Right atrium auricular region (tissue), 2 donors: ENCODE measurements at places on chromosomes 7 and 10.

DNA sequence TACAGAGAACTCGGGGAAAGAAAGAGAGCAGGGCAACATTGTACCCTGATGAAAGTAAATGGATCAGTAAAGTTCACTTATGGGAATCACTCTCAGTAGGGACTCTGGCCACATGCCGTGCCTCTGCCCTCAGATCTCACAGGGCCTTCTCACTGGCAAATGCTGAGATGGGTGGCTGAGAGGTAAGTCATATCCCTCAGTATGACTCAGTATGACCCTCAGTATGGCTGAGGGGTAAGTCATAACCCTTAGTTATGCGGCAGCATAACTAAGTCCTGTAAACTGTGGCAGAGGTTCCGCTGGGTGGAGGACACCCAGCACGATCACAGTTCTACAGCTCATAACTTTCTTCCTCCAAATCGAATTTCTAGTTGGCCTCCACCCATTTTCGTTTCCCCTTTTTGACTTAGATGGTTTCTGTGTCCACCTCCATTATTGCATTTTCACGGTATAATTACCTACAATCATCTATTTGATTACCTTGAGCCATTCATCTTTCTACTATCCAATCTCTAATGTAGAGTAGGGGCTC is 26.5 kb upstream of the WNT16 start:
- H3K27ac ChIP-seq = no peak overlapping the region
- no peaks in the 10 kb centered on the region for H3K4me1 ChIP-seq
- no peaks in the 10 kb centered on the region for H3K36me3 ChIP-seq
- no peak for DNase-seq
- no peaks in the 10 kb centered on the region for H3K27me3 ChIP-seq
- H3K4me3 ChIP-seq = no peak overlapping the region

- H3K4me1 ChIP-seq = no peaks in the 10 kb centered on the region
- no peak overlapping the region for H3K27ac ChIP-seq
- no peaks in the 10 kb centered on the region for H3K27me3 ChIP-seq
- no peak overlapping the region for H3K4me3 ChIP-seq
These were observed 42.6 kb downstream of the KIAA1217 start for GRCh38 chr10:24251547-24251946.

- no peaks in the 10 kb centered on the region for H3K4me1 ChIP-seq
- DNase-seq = no peak
- no peak overlapping the region for H3K27ac ChIP-seq
- H3K4me3 ChIP-seq = no peak overlapping the region
- no peaks in the 10 kb centered on the region for H3K36me3 ChIP-seq
- H3K27me3 ChIP-seq = no peaks in the 10 kb centered on the region
These were observed 9.3 kb upstream of the ZNF438 start for GRCh38 chr10:31041011-31041410.

DNA sequence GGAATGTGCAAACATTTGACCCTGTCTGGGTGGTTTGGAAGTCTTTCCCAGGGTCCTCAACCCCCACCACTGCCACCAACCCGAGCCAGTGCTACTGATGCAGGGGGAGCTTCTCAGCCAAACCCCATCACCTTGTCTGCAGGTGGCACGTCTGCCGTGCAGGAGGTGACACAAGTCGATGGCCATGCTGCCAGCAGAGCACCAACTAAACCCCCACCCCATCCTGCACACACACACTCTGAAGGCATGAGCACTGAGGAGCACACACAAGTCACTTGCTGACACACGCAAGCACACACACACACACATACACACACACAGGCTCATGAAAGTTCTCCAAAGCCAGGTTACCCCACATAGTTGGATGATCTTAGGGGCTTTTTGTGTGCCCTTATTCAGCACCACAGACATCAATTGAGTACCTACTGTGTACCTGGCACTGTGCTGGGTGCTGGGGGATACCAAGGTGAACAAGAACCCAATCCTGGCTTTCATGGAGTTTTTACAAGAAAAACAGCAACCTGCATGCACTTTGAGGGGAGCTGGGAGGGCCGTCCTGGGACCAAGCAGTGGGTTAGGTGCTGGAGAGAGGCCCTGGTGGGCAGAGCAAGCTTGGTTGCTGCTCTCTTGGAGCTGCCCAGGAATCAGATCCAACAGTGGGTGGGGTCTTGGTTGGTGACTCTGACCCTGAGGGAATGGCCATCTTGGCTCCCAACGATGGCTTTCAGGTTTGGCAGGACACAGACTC is 118.8 kb downstream of the RGS10 start:
- peaks cover 17% of the 10 kb centered on the region for H3K4me1 ChIP-seq
- no peak overlapping the region for H3K4me3 ChIP-seq
- peaks cover 50% of the 10 kb centered on the region for H3K36me3 ChIP-seq
- no peak overlapping the region for H3K27ac ChIP-seq
- no peak for DNase-seq

DNA sequence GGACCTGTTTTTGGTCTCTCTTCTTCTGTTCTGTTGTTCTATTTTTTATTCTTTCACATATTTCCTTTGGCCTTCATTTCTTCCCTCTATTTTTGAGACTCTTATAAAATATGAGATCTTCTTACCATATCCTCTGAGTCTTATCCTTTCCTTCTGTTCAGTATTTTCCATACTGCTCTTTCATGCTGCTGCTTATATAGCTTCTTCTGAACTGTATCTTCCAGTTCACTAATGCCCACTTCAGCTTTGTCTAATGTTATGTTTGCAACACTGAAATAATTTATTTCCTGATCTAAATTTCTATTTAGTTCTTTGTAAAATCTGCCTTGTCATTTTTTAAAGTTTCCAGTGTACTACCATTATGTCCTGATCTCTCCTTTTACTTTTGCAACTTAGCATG is 12.8 kb downstream of the TMEM168 start:
- H3K4me1 ChIP-seq = peaks cover 4% of the 10 kb centered on the region
- no peak overlapping the region for H3K4me3 ChIP-seq
- H3K36me3 ChIP-seq = no peaks in the 10 kb centered on the region
- DNase-seq = no peak
- no peaks in the 10 kb centered on the region for H3K27me3 ChIP-seq
- H3K27ac ChIP-seq = no peak overlapping the region

- no peaks in the 10 kb centered on the region for H3K27me3 ChIP-seq
- H3K4me3 ChIP-seq = no peak overlapping the region
- no peak overlapping the region for H3K27ac ChIP-seq
- no peaks in the 10 kb centered on the region for H3K4me1 ChIP-seq
- H3K36me3 ChIP-seq = no peaks in the 10 kb centered on the region
These were observed 41.8 kb upstream of the C10orf71 start for GRCh38 chr10:49257154-49257553.

DNA sequence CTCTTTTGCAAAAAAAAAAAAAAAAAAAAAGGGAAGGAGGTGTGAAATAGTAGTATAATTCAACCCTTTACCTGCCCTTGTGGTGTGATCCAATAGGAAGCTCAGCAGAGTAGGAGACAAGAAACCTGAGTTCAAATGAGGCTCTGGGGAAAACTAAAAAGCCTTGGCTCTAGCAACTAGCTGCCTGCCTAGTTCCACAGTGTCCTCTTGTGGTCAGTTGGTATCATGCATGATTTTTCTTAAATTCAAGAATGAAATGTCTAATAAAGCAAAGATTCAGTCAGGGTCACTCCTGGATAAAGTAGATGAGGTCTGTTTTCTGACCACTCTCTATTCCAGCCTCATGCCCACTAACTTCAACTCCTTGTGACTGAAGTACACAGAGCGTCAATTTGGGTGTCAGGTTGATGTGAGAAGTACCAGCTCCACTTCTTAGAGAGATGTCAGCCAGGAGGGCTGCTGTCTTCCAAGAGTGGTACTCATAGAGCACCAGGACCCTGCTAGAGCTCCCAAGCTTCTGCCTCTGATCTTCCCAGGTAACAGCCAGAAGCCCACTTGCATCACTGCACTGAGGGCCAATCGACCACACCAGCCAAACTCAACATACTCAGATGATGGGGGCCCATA is 10.5 kb downstream of the LSM5 start:
- H3K36me3 ChIP-seq = no peaks in the 10 kb centered on the region
- H3K27me3 ChIP-seq = no peaks in the 10 kb centered on the region

DNA sequence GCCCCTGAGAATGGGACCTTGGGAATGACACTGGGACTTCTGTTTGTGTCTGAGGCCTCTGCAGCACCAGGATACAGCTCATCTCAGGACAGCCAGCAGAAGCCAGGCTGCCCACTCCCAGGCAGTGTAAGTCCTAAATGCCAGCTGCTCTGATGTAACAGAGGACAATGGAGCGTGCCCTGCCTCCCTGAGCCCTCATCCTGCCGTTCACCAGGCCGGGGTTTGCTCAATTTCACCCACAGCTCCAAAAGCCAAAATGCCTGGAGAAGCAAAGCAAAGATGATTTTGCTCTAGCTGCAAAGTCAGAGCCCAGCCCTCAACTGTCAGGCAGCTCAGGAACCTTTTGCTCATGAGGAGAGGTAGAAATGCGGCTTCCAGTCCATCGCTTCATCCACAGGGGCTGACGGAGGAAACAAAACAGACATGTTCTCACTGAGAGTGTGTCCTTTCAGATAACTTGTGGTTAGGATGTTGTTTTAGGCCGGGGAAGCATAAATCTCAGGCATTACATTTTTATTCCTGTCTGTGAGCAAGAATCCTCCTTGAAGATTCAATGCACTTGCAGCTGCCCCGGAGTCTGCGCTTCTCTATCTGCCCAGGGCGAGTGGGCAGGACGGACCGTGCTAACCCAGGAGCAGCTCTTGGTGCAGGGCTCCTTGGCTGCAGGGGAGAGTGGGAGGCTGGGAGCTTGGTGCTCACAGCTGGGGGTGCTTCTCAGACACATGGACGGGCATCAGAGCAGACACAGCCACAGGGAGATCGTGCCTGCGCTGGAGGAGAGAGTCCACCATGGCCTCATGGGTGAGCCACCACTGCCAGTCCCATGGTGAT is 83.2 kb upstream of the CHST15 start:
- no peak overlapping the region for H3K27ac ChIP-seq
- DNase-seq = peak; percentile 52
- no peak overlapping the region for H3K4me3 ChIP-seq
- H3K36me3 ChIP-seq = no peaks in the 10 kb centered on the region
- H3K27me3 ChIP-seq = no peaks in the 10 kb centered on the region
- H3K4me1 ChIP-seq = no peaks in the 10 kb centered on the region

DNA sequence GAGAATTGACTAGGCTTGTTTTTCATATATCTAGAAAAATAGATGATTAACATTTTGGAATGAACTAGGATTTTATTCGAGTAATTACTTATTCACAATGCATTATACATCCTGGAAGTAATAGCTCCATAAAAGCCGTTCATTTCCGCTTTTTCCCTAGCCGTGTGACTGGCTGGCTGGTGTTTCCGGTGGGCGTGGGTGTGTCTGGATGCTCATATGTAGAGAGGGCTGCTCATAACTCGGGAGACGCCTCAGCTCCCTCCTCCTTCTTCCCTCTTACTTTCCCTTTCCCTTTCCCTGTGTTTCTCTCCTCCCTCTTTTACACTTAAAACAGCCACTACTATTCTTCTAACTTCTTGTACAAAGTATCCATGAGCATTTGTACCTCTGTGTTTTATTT is 187.7 kb upstream of the VSTM2A start:
- H3K4me3 ChIP-seq = no peak overlapping the region
- DNase-seq = no peak
- no peak overlapping the region for H3K27ac ChIP-seq
- no peaks in the 10 kb centered on the region for H3K4me1 ChIP-seq
